Calu3 (cell line): ENCODE measurements at places on chromosomes 5 and 9.

GRCh38 chr9:36451949-36452348, 51.9 kb upstream of the RNF38 start:
- no peak for DNase-seq

DNA sequence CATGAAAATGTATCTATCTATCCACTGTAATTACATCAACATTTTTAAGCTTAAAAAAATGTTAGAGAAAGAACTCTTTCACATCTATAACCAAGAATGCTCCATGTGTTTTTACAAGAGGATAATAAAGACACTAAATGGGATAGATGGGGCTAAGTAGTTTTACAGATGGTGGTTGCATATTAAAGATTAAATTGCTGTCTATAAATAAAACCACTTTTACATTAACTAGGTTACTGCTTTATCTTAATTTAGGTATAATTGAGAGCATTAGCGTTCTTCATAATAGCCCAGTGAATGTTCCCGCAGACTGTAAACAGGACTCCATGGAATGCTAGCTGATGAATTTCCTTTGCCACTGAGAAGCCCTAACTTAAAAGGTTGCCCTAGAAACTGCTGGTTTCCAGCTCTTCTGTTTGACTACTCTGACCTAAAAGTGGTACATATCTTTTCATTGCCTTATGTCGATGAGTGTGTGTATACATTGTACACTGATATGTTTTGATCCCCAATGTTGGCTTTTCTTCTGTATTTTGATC, 117.9 kb downstream of the SGCD start:
- DNase-seq: no peak

DNA sequence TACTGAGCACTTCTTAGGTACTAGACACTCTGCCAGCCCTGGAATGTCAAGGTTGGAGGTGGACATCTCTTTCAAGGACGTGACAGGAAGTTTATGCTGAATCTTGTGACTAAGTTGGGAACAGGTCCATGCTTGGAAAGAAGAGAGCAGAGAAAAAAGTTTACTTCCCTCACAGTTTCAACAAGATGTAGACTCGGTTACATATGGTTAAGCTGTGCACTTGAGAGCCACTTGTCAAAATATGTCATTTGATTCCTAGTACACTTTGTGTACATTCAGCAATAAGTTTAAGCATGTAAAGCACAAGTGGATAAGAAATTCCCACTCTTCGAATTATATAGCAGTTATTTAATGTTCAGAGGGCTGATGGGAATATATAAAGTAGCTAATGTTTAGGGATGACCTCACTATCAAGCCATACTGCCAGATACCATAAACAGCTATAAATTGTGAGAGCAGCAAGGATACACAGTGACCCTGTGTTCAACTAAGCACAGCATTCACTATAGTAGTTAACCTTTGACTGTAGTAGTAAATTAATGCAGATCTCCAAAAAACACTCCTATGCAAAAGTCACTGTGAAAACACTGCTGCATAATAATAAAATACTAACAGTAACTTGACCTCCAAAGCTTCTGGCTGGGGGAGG, 1944.6 kb upstream of the WWC1 start:
- no peak for DNase-seq

DNA sequence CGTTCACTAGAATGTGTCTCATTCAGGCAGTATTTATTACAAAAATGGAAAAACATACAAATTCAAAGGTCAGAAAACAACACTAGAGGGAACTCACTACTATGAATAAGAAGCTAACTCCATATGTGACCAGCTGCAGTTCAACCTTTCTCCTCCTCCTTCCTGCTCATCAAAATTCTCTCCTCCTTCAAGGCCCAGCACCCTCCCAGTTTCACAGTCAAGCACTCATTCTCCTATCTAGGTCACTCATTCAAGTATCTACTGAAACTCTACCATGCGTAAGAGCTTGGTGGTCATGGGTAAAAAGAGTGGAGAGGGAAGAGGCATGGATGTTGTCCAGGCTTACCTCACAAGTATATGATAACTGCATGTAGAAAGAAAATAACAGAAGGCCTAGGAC, 27.7 kb downstream of the ECPAS start:
- no peak for DNase-seq

DNA sequence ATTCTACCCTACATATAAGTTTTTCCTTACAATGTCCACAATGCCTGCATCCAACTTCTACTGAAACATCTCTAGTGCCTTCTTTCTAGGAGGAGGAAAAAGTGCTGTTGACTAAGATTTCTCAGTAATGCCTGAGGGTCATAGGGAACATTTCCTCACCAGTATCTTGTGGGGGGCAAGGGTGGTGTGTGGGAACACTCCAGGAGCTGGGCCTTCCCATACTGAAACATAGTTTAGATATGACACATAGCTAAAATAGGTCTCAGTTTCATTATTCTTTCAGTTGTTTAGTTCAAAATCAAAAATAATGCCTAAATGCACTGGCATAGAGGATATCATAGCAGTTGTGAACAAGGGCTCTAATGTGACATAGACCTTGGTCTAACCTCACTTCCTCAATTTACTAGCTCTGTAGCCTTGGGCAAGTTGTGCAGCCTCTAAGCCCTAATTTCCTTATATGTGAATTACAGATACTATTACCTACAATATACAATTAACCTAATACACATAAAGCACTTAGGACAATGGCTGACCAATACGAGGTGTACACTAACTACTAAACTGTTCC, 66.1 kb downstream of the HAPLN1 start:
- no peak for DNase-seq

DNA sequence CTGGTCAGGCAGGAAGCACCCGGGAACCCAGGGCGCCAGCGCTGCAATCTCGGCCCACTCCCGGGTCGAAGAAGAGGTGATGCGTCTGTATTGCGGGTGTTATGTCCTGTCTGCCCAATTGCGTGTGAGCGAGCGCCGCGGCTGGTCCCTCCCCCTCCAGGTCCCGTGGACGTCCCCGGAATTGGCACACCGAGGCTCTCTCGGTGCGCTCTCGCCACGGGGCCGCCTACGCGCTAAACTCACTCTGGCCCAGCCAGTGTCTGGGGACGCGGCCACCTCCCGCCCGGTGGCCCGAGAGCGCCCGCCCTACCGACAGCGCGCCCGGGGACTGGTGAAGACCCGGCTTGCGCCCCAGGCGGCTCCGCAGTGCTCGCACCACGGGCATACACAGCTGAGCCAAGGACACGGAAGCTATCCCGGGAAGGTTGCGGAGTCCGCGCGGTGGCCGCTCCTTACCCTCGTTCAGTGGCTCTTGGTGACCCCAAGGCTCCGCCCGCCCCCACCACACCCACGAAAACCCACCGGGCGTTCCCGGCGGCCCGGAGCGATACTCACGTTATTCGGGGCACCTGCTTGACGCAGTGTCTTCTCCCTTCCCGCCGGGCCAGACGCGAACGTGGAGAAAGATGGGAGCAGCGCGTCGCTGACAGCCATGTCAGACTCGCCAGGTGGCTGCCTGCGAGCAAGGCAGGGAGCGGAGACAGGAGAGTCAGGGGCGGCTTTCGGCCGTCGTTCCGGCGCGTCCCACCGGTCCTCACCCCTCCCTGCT, 1.0 kb downstream of the KLF4 start:
- DNase-seq: peak; percentile 47

- no peak for DNase-seq
These were observed 68.5 kb upstream of the FBXW11 start for GRCh38 chr5:172074896-172075295.

GRCh38 chr9:124251605-124252378, 6.0 kb upstream of the NEK6 start:
- no peak for DNase-seq

GRCh38 chr9:112135706-112136105, 39.4 kb downstream of the SUSD1 start:
- no peak for DNase-seq
